Activated gamma-delta T cell (primary cell): ENCODE measurements at places on chromosomes 6 and 20.

GRCh38 chr6:142482974-142483373, 181.2 kb downstream of the ADGRG6 start:
- no peak for DNase-seq

GRCh38 chr6:43355862-43356590, 13.4 kb downstream of the ZNF318 start:
- DNase-seq: no peak

DNA sequence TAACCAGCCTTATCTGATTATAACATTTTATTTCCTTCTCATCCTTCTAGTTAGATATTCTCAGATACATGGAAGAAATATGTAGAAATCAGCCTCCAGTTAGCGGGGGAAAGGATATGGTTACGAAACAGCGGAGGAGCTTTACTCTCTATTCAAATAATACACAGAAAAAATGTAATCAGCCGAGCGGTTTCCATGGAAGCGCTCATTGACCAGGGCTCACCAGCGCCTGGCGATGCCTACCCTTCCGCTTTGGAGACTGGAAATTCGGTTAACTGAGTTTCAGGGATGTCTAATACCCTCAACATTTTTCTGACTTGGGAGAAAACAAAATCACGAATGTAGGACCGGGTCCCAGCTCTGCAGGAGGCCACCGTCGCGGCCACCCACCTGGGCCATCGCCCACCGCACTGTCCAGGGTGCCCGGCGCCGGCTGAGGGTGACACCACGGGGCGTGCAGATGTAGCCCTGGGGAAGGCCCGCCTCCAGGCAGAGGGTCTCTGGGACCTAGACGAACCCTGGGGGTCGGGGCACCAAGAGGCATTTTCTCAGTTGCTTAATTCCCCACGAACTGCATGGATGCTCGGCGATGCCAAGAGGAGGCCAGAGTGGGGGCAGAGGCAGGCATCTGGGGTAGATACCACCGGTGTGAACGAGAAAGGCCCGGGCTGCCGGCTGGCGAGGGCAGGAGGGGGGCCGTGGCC, 1.7 kb downstream of the PRR18 start:
- no peak for DNase-seq

DNA sequence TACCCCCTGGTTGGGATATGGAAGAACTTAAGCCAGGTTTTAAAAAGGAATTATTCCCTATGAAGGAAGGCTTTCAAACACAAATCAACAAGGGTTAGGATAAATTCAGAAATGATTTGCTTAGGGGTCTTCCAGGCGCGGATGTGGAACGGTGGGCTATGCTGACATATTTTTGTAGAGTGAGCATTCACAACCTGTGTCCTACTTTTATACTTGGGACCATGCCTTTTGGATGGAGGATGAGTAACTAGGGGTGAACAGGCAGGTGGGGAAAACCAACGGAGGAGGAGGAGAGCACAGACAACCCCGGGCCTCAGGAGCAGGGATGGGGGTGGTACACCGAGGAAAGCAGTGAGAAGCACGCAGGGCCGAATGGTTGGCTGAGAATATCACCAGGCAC, 5.9 kb downstream of the MYLK4 start:
- no peak for DNase-seq

GRCh38 chr6:138258991-138259390, 40.7 kb upstream of the PBOV1 start:
- no peak for DNase-seq

- no peak for DNase-seq
These were observed 168.0 kb downstream of the PTPRK start for GRCh38 chr6:128352366-128352765.

DNA sequence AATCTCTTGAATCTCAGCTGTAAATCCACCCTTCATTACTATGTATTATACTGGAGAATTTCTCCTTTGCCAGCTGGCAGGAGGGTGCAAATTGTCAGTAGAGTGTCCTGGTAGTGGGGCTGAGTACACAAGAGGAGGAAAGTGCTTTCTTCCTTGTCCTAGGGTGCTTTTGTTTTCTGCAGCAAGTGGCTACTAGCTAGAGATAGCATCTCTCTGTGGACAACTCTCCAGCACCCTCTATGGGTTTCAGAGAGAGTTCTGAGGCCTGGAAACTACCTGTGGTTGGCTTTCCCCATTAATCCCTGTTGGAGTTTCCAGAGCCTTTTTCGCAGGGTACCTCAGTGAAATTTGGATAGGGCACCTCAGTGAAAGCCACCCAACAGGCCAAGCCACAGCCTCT, 422.5 kb upstream of the RGS17 start:
- DNase-seq: no peak

- no peak for DNase-seq
These were observed 76.8 kb upstream of the SIRPG start for GRCh38 chr20:1734269-1734858.

GRCh38 chr6:162973980-162974379, 246.2 kb downstream of the PACRG start:
- no peak for DNase-seq

GRCh38 chr6:75135450-75135849, 70.4 kb downstream of the COL12A1 start:
- DNase-seq: no peak

GRCh38 chr20:41191562-41192500, 54.5 kb downstream of the PLCG1 start:
- DNase-seq: no peak

DNA sequence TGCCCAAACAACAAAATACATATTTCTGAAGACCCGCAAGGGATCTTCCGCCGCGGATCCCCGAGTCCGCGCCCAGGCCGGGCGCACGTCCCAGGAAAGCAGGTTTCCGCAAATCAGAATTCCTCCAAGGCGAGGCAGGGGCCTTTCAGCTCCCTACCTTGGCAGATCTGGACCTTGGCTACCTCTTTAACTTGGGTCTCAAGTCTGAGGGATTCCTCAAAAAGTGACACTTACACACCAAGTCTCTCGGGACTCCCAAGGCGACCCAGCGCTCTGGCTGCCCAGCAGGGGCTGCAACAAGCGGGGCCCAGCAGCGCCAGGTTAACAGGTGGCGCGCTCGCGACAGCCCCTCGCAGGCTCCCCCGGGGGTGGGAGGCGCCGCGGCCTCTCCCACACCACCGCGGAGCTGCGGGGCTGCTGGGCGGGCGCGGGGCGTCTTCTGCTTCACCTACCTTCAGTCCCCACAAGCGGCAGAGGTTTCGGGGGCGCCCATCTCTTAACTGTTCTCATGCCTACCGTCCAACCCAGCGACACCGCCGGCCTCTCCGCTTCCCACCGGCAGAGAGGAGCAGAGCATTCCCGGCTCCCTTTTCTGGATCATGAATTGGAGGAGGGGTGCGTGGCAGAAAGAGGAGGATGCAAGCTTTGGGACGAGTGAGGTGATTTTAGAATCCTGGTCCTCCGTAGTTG, 414 bp downstream of the SIM1 start:
- DNase-seq: no peak

DNA sequence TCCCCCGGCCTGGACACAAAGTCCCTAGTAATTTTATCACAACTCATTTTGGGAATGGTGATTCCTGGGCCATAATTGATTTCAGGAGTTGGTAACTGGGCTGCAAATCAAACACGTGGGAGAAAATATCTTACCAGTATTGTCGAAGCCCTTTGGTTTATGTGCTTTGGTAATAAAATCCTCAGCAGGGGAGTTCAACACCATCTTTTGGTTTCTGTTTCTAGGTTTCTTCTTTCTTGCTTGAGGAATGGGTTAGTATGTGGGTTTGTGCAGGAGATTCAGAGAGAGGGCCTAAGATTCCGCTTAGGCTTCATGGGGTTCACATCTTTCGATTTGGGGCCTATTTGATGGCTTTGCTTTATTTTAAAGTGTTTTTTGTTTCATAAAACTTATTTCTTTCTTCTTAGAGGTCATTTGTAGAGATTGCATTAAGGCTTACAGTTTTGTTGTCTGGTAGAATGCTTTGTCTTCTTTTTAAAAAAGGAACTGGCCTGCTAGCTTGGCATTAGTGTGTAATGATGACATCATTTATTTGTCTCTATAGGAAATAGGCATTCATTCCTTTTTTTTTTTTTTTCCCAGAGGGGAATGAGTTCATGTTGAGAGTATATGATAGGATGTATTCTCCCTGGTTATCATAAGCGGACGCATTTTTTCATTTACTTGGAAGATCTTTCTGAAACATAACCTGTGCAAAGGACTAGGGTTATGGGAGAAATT, 45.8 kb downstream of the CYP24A1 start:
- DNase-seq: no peak

DNA sequence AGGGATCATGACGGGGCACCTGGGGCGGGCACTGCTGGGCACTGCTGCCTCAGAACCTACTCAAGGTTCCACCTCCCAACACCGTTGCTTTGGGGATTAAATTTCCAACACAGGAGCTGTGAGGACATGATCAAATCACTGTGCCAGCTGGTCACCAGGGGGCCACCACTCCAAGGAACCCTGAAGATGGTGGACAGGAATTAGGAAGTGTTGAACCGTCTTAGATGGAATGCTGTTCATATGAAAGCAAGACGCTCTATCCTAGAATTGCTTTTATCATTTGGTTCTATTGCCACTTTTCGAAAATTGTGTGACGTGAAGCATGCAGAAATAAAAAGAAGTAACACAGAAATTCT, 140.3 kb downstream of the DLL1 start:
- DNase-seq: no peak

DNA sequence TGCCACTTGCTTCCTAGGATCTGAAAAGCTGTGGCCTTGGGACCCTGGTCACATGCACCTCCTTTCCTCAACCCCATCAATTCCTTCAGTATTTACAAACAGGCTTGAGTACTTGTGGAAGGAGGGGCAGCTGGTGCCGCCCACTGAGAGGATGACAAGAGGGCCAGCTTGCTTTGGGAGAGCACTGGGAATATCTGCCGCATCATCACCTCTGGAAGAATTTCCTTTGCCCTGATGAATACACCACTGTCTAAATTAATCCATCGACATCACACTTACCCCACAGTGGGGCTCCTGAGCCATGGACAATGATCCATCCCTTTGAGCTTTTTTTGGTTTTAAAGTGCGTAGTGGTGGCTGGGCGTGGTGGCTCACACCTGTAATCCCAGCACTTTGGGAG, 25.9 kb downstream of the TBC1D20 start:
- no peak for DNase-seq

DNA sequence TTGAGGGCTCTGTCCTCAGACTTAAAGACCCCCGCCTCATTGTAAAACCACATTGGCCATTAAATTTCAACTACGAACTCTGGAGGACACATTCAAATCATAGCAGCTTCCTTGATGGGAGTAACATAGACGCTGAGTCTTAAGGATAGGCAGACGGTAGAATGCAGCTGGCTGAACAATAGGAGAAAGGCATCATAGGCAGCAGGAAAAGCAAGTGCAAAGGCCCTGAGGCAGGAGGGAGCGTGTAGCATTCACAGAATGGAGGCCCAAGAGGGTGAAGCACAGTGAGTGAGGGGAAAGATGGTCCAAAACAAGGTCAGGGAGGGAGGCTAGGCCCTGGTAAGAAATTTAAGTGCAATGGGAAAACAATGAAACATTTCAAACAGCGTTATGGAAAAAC, 8.6 kb upstream of the PFDN4 start:
- no peak for DNase-seq

GRCh38 chr20:32674362-32674789, 635 bp upstream of the C20orf203 start:
- no peak for DNase-seq

- no peak for DNase-seq
These were observed 659.0 kb upstream of the HS3ST5 start for GRCh38 chr6:115001731-115002350.

GRCh38 chr6:38861926-38862401, 146.9 kb downstream of the DNAH8 start:
- DNase-seq: no peak

- no peak for DNase-seq
These were observed 1.4 kb downstream of the FBXL4 start for GRCh38 chr6:98946266-98946878.
